Mammary epithelial cell (primary cell): ENCODE measurements at places on chromosomes 11 and 22. TPM values are rescaled to one million over a fixed set of nuclear protein-coding genes. Genes with fewer than 3 reads are reported as not detected.
A peak's percentile ranks its signal among the peaks of the same experiment; 100 is the strongest.

DNA sequence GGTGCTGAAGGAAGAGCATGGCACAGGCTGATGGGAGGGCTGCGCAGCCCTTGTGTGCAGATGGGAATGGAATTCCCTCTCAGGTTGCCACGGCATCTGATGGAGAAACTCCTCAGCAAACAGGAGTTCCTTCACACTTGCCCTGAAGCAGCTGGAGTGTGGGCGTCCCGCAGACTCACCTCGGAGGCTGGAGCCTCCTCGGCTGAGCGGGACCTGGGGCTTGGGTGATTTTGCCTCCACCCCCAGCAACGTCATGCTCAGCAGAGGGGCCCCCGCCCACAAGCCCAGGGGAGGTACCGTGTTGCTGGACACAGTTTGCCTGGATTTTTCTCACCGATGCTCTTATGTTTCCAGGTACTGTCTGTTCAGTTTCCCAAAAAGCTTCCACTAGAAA lies 63.4 kb downstream of the MYO7A start:
- peak; percentile 31 for DNase-seq

- no peak for DNase-seq
These were observed 52.8 kb upstream of the APOA1 start for GRCh38 chr11:116890193-116890592.

GRCh38 chr11:76275446-76275845 lies 69.1 kb upstream of the WNT11 start:
- no peak for DNase-seq

DNA sequence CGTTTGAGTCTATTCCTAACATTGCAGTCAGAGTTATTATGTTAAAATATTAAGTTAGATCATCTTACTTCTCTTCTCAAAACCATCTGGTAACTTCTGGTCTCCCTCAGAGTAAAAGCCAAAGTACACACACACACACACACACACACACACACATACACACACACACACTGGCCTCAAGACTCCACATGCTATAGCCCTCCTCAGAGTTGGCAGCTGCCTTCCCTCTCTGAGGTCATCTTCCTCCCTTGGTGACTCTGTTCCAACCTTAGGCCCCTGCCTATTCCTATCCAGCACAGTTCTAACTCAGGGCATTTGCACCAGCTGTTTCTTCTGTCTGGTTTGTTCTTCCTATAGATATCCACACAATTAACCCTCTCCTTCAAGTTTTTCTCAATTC lies 272.0 kb upstream of the SESN3 start:
- no peak for DNase-seq

- DNase-seq = no peak
These were observed 895 bp upstream of the DAGLA start for GRCh38 chr11:61679296-61679695.

DNA sequence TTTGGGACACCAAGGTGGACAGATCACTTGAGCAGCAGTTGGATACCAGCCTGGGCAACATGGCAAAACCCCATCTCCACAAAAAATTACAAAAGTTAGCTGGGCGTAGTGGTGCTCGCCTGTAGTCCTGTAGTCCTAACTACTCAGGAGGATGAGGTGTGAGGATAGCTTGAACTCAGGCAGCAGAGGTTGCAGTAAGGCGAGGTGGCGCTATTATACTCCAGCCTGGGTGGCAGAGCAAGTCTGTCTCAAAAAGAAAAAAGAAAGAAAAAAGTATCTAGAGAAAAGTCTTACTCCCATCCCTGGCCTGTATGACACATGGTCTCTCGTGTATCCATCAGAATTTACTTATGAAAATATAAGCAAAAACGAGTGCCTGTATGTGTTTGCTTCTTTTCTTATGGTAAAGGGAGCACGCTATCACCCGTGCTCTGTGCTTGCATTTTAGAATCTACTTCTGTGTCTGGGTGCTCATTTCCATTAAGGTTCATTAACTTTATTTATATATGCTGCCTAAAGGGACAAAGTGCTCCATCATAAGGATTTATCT lies 15.4 kb upstream of the CPT1A start:
- DNase-seq = no peak

GRCh38 chr11:47207459-47207858 lies 7.3 kb upstream of the DDB2 start:
- no peak for DNase-seq

DNA sequence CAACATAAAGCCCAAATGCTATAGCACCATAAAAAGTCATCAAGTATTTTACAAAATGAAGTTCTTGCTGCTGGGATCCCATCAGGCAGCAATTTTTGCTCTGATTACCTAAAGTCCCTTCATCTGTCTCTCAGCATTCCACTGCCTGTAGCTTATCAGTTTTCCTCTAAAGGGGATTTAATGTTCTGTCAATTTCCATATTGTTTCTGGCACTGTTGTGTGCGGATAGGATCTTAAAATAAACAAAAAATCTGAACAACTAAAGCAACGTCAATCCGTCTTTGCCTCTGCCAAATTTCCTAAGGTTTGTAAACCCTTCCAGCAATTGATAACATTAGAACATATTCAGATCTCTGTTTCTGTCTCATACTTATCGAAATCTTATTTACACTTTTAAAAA lies 1126.3 kb upstream of the RAG2 start:
- DNase-seq = no peak

DNA sequence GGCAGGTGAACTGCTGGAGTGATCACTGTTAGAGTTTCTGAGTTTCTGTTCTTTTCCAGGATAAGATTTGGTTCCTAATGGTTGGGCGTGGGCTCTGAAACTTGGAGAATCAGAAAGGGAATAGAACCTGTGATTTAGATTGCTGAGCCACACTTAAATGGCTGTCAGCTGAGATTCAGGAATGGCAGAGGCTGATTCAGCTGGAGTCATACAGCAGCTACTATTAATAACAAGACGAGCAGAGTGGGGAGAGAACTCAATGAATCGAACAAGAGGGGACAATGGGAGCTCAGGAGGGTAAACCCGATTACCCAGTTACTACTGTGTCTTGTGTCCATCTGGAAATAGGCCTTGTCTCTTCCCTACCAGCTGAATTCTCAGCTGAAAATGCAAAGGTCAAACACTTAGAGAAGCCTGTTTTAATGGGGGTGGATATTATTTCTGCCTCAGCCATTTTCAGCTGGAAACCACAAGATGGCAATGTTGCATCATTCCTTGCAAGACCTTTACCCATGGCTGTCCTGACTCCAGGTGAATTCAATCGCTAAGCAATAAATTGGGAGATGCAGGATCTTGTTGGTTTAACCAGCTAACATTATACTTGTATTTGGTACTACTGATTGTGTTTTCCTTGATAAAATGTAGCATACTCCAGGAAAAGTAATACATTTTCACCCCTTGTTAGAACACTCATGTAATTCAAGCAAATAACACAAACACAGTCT lies 104.5 kb upstream of the RAG2 start:
- DNase-seq = peak; percentile 61

DNA sequence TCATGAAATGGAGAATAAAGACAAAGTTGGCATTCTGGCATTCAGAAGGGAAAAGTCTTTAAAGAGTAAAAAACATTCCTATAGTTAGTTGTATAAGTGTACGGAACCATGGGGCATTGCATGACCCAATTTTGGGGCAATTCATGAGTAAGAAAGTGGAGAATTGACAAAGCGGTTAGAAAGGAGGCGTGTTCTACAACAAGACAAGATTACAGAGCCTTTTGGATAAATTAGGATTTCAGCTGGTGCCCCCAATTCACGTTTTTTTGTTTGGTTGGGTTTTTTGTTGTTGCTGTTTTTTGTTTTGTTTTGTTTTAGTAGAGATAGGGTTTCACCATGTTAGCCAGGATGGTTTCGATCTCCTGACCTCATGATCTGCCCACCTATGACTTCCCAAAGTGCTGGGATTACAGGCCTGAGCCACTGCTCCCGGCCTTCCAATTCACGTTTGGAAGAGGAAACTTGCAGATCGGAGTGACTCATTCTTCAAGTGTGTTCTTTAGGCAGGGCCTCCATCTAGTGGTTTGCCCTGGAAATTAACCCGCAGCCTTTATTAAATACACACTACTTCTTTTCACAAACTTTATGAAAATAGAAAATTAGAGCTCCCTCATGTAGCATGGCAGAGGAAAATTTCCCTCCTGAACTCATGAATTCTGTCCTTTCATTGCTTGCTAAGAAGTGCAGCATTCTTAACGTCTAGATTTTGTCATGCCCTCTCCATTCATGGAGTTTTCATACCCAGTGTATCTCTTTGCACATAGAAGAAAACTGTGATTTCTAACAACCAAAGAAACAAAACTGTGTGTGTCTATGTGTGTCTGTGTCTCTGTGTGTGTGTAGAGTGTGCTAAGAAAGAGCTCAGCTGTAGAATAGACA lies 118.1 kb downstream of the BBOX1 start:
- peak; percentile 64 for DNase-seq

- peak; percentile 65 for DNase-seq
These were observed 48.5 kb downstream of the MS4A13 start for GRCh38 chr11:60563553-60564235.

GRCh38 chr22:37193629-37194191 lies 5.7 kb upstream of the C1QTNF6 start:
- DNase-seq = peak; percentile 52

DNA sequence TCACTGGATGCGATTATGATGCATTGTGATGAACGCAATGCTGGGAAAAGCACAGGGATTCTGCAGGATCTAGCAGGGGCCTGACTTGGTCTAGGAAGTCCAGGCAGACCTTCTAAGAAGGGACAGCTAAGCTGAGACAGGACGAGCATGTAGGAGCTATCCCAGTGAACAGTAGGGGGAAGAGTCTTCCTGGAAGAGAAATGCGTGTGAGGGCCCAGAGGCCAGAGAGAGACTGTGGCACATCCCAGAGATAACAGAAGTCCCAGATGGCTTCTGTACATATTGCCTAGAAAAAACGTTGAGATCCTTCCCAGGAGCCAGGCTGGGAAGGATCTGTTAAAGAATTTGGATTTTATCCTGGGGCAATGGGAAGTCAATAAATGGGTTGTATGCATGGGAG lies 24.6 kb downstream of the RCN1 start:
- DNase-seq = no peak

GRCh38 chr11:32939866-32940265 lies 47.3 kb downstream of the QSER1 start:
- no peak for DNase-seq

GRCh38 chr11:9613118-9613829 lies 39.8 kb downstream of the WEE1 start:
- DNase-seq = peak; percentile 88

DNA sequence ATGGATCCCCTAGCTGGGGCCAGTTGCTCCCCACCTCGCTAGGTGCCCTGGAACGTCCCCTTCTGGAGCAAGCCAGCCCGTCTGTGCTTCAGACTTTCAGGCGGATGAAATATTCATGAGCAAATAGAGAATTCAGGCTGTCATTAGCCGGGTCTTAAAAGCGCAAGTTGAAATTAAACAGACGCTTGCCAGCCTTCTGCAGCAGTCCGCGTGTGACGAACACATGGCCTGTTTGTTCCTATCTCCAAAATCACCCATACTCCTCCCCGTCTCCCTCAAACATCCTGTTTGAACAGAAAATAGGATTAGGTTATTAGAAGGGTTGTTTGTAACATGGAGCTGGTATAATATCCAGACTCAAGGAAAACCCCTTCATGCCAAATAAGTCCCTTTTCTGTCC lies 38.7 kb downstream of the MYO18B start:
- DNase-seq = no peak

DNA sequence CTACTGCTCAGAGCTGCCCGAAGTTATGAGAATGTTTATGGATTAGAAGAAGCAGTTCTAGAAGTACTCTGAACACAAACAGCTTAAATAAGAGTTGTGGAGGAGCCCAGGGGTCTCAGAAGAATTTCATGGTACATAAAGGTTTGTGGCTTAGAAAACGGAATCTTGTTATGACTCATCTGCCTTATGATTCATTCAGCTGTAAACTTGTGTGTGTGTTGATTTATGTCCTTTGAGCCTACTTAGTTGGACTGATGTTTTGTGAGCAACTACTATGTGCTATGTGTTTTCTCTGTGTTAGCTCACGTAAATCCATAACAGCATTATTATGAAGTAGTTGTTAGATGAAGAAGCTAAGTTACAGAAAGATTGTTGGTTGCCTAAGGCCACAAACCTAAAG lies 203.7 kb downstream of the PGR start:
- DNase-seq = peak; percentile 60

GRCh38 chr11:57230791-57231538 lies 6.1 kb downstream of the APLNR start:
- no peak for DNase-seq

DNA sequence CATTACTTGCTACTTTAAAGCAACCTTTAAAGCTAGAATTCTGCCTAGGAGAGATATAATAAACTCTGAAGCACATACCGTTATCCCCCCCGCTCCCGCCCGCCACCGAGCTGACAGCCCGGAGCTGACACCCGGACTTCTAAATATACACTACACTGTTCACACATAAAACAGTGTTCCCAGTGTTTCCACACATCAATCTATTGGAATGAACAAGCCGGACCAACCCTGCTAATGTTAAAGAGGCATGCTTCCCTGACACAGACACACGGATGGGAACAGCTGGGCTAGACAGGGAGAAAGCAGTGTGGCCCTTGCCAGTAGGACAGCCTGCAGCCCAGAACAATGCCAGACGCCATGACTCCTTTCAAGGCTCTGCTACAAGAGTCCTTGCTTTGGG lies 108.4 kb upstream of the CSNK2A3 start:
- DNase-seq = no peak

Gene GGTLC2
- not detected for polyA plus RNA-seq

Gene SMTNL1
- not detected for polyA plus RNA-seq

Gene GSTT2B
- polyA plus RNA-seq = 3.4 TPM

Gene PHF21B
- not detected for polyA plus RNA-seq

Gene H19
- polyA plus RNA-seq = 0.58 TPM
